ENCODE measurements at places on chromosomes 11 and 22.

GRCh38 chr11:131792243-131792642, 421.8 kb downstream of the NTM start:
- DNase-seq = no peak

- DNase-seq = no peak
Observed at GRCh38 chr11:132972565-132972964, 559.7 kb downstream of the OPCML start.

GRCh38 chr11:10038521-10039302, 255.3 kb downstream of the SBF2 start:
- DNase-seq = no peak

DNA sequence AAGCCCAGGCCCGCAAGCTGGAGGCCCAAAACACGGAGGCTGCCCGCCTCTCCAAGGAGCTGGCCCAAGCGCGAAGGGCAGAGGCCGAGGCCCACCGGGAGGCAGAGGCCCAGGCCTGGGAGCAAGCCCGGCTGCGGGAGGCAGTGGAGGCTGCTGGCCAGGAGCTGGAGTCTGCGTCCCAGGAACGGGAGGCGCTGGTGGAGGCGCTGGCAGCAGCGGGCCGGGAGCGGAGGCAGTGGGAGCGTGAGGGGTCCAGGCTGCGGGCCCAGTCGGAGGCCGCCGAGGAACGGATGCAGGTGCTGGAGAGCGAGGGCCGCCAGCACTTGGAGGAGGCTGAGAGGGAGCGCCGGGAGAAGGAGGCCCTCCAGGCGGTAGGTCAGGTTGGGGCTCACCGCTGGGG, 4.8 kb downstream of the CCDC88B start:
- no peak for DNase-seq

DNA sequence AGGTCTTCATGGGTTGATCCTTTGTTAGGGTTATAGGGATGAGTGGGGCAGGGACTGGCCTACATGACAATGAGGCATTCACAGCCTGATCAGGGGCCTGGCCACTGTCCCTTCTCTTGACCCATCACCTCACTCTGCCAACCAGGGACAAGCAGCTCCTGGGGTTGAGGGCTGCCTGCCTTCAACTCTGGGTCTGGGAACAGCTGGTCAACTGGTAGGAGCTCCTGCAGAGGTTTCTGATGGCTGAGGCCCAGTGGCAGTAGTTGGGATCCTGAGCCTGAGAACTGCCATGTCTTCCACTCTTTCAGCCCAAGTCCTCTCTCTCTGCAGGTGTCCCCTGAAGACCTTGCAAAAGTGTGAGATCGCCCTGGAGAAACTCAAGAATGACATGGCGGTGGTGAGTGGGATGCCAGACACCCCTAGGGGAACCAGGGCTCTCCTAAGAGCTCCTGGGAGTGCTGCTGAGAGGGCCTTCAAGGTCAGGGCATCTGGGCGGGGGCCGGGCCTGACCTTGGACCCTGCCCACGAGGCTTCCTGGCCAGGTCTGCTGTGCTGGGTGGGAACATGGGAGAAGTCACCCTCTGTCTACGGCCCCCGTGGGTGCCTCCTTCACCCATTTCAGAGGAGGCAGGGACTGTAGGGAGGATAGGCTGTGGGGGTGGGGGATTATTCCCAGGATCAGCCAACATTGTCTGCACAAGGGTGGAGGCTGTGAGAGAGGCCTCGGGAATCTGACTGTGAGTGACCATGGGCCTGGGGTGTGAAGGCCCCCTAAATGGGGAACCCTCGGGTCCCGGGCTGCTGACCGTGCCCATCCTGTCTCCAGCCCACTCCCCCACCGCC, 76.8 kb downstream of the MED15 start:
- DNase-seq = no peak

GRCh38 chr22:27952091-27952490, 33.0 kb upstream of the PITPNB start:
- no peak for DNase-seq

DNA sequence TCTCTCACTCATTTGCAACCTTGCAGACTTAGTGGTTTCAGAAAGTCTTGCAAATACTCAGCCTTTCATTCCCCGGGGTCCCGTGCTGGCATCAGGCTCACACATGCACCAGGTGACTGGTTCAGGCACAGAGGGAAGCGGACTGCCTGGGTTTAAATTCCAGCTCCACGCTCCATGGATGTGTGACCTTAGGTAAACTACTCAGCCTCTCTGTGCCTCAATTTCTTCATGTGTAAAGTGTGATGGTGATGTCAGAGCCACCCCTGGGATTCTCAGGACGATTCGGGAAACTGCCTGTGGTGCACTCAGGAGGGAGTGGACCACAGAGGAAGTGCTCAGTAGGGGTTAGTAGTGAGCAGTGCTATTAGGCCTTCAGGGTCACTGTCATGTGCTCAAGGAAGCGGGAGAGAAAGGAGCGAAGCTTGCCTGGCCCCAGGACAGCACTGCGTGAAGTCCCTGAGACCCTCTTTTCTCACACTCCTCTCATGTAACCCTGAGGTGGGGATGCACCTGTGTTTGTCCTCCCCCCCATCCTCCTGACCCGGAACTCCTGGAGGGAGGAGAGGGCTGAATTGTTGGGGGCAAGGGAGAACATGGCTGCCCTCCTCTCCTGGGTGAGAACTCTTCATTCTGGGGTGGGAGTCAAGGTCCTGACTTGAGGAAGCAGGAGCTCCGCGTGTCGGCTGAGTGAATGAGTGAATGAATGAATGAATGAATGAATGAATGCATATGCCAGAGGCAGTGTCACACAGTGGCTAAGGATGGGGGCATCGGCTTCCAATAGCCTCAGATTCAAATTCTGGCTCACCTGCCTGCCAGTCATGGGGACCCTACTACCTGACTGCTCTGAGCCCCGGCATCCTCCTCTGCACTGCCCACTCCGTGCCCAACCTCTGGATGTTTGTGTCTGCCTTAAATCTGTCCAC, 14.4 kb upstream of the UPK3A start:
- DNase-seq = no peak
